ENCODE measurements at places on chromosomes 3 and 15. TPM values are rescaled to one million over a fixed set of nuclear protein-coding genes. Genes with fewer than 3 reads are reported as not detected.

GRCh38 chr3:192884777-192885773 is 32.6 kb downstream of the MB21D2 start:
- no peaks in the 10 kb centered on the region for H3K27me3 ChIP-seq
- DNase-seq: no peak
- H3K36me3 ChIP-seq: no peaks in the 10 kb centered on the region
- no peak overlapping the region for H3K4me3 ChIP-seq
- H3K27ac ChIP-seq: no peak overlapping the region

DNA sequence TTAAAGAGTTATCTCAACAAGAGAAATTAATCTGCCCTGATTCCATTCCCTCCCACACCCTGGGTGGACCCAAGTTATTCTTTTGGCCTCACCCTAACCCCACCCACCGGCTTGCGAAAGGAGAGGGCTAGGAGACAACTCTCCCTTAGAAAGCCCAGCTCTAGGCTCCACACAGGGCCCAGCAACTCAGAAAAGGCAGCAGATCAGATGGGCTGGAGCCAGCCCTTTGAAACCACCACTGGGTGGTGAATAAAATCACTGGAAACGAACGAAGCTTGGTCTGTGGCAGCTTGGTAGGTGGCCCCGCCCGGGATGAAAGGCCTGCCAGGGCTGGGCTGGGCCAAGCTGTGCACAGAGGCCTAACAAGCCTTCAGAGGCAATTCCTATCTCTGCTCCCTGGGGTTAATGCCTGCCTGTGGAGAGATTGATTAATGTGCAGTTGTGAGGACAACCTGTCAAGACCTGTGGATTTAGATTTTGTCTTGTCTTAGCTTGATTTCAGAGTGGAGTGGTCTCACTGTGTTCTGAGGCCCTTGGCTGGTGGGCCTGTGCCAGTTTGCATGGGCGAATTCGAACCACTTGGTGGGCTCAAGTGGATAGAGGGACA is 38.8 kb downstream of the BHLHE40 start:
- H3K27ac ChIP-seq: peak overlapping the region; percentile 83
- no peaks in the 10 kb centered on the region for H3K27me3 ChIP-seq
- H3K4me3 ChIP-seq: no peak overlapping the region

- peaks cover 8% of the 10 kb centered on the region for H3K36me3 ChIP-seq
- H3K27me3 ChIP-seq: no peaks in the 10 kb centered on the region
- no peak for DNase-seq
- no peak overlapping the region for H3K27ac ChIP-seq
- H3K4me1 ChIP-seq: peaks cover 7% of the 10 kb centered on the region
Observed at GRCh38 chr15:82995938-82996337, 9.9 kb downstream of the RAMAC start.

- H3K4me1 ChIP-seq: peaks cover 26% of the 10 kb centered on the region
- no peaks in the 10 kb centered on the region for H3K36me3 ChIP-seq
- DNase-seq: no peak
- H3K4me3 ChIP-seq: no peak overlapping the region
- no peak overlapping the region for H3K27ac ChIP-seq
- H3K27me3 ChIP-seq: no peaks in the 10 kb centered on the region
Observed at GRCh38 chr3:27454914-27455313, 29.3 kb downstream of the SLC4A7 start.

DNA sequence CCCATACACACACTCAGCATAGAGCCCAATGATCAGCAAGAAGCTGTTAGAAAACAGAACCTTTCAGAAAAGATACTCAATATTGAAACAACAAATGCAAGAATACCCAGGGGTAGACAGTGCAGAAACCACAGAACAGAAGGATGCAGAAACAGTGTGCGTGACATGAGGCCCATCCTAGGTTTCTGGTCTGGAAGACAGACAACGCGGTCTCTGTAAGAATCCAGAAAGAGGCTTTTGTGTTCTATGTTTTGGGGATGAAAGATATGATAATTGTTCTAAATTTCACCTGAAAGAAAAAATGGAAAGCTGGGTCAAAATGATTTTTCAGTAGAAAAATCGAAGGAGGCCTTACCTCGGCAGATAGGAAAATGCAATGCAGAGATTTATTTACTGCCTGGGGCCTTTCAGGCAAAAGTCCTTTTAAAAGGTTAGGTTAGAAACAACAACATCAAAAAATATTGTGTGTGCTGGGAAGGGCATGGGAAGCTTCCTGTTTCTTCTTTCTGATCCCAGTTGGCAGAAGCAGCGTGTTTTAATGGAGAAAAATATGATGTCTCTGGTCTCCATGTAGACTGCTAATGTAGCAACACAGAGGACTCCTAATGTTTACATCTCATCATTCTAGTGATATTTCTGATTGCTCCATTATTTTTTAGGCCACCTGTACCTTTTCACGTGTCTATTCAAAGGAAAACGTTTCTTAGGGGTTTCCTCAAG is 17.0 kb downstream of the SYNM start:
- H3K4me3 ChIP-seq: no peak overlapping the region
- H3K36me3 ChIP-seq: peaks cover 35% of the 10 kb centered on the region
- no peak for DNase-seq
- H3K4me1 ChIP-seq: peaks cover 84% of the 10 kb centered on the region
- no peaks in the 10 kb centered on the region for H3K27me3 ChIP-seq
- H3K27ac ChIP-seq: peak overlapping the region; percentile 94

DNA sequence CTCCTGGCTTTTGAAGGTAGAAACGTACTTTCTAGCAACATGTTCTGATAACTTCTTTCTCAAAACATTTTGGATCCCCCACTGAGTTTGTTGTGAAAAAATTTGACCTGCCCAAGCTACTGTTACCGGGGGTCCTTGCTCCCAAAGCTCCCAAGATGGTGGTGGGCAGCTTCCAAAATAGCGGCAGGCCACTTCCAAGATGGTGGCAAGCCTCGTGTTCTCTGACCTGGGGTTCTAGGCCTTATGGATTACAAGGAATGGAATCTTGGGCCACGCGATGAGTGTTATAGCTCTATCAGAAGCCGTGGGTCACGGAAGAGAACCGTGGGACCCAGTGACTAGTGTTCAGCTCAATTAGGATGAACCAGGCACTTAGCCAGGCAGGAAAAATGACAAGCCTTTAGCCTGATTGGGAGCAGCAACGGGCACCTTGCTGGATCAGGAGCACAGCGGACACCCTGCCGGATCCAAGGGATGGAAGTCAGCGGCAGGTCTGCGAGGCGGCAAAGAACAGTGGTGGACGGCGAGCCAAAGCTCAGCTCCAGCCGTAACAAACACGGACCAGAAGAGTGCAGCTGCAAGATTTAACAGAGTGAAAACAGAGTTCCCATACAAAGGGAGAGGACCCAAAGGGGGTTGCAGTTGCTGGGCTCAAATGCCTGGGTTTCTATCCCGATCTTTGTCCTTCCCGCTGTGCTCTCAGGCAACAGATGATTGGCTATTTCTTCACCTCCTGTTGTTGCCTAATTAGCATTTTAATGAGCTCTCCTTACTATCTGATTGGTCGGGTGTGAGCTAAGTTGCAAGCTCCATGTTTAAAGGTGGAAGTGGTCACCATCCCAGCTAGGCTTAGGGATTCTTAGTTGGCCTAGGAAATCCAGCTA is 133.3 kb downstream of the WDR72 start:
- H3K36me3 ChIP-seq: no peaks in the 10 kb centered on the region
- no peaks in the 10 kb centered on the region for H3K4me1 ChIP-seq
- no peak overlapping the region for H3K4me3 ChIP-seq

- peaks cover 13% of the 10 kb centered on the region for H3K27me3 ChIP-seq
- H3K4me3 ChIP-seq: no peak overlapping the region
- no peak overlapping the region for H3K27ac ChIP-seq
- no peaks in the 10 kb centered on the region for H3K4me1 ChIP-seq
Observed at GRCh38 chr3:66856533-66856932, 141.6 kb upstream of the KBTBD8 start.

MAN2C1 gene
- total RNA-seq: 114 TPM

ZNF385D gene
- 2.3 TPM for total RNA-seq

Data from left ventricle myocardium inferior (tissue), 1 donor.